ENCODE measurements at places on chromosomes 7 and 10.

DNA sequence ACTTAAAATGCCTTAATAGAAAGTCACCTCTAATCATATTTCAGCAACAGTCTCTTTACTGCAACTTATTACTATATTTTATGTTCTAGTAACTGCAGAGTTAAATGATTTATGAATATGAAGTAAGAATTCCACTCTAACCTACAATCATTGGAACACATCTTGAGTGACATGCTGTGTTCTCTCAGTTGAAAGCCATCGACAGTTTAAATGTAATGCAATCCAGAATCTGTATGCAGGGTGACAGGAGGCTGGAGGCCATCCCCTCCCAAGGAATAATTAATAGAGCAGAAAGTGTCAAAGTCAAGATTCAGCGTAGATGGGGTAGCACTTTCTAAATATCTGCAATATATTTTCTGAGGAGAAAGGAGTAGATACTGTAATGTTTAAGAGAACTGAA lies 590.3 kb upstream of the SORCS1 start:
- no peak for DNase-seq

DNA sequence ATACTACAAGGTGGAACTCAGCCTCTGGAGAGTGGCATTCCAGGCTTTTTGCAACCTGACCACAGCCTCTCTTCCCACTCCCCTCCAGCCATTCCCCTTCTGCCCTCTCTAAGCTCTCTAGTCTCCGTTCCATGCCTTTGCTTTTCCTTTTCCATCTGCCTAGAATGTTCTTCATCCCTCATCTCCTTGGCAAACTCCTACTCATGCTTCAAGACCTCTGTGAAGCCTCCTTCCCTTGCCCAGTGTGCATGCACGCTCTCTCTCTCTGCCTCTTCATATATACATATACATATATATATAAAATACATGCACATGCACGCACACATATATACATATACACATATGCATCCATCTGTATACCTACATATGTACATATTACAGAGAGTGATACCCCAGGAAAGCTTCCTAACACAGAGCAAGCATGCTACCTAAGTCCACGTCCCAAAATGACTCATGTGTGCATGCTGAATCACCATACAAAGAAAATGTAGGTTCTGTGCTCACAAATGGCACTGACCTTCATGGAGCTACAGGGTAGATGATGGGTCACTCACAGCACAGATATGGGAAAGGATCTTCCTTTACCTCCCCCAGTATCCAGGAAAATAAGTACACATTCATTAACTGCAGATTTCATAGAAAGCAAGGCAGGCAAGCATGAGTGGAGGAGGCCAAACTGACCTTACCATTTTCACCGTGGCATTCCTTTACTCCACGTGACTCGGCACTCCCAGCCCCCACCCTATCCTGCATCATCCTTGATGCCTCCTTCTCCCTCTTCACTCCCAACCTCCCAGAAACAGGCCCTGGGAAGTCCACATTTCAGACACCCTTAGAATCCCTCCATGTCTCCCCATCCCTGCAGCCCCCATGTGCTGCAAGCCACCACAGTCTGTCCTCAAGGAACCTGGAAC lies 238.4 kb upstream of the ZMIZ1 start:
- no peak for DNase-seq

GRCh38 chr7:109009636-109010035 lies 440.0 kb downstream of the DNAJB9 start:
- no peak for DNase-seq

DNA sequence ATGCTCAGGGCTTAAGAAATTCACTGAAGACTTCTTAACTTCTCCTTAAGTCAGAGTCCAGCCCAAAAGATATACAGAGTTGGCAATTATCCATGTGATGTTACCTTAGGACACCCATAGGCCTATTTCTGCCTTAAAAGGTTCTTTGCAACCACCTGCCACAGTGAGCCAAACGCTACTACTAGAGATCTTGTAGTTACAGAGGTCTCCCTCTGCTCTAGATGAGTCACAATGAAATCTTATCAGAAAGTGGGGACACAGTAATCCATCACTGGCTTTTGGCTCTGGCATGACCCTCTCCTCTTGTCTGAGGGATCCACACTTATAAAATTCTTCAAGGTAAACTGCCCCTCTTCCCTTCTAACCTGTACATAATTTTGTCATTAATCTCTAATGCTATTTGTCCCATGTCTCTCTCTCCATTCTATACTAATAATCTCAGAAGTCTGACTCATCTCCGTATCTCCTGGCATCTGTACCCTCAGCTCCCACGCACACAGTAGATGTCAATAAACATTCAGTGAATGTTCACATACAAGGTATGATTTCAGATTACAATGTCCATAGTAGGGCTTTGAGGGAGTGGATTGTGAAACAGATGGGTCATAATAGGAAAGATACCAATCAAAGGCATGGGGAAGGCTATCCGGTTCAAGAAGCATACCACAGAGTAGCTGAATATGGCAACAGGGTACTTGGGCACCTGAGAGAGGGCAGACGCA lies 112.1 kb downstream of the SGMS1 start:
- no peak for DNase-seq

- DNase-seq, result no peak
Observed at GRCh38 chr7:32803406-32804141, 88.0 kb downstream of the KBTBD2 start.

DNA sequence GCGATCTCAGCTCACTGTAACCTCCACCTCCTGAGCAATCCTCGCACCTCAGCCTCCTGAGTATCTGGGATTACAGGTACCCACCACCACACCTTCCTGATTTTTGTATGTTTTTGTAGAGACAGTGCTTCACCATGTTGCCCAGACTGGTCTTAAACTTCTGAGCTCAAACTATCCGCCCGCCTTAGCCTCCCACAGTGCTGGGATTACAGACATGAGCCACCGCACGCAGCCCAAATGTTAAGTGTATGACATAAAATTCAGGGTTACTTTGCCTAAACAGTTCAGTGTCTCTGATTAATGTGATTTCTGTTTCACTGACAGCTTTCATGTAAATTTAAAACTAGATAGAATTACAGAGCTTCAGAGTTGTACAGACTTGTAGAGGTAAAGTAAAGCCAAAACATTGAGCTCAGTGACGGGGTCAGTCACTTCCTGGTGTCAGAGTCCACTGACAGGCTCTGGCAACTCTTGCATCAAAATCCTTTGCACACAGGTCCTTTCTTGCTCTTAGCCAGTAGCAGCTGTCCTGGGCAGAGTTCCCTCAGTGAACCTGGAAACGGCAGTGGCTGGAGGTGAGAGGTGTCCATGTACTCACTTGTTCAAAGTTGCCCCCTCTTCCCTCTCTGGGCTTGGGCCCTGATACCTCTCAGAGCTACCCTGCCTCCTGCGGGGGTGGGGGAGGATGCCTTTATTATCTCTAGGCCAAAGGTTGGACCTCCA lies 33.7 kb downstream of the MGMT start:
- no peak for DNase-seq

- peak; percentile 36 for DNase-seq
Observed at GRCh38 chr7:105521027-105521716, 899 bp downstream of the PUS7 start.

GRCh38 chr10:76202777-76203176 lies 771.4 kb downstream of the LRMDA start:
- DNase-seq, result no peak

DNA sequence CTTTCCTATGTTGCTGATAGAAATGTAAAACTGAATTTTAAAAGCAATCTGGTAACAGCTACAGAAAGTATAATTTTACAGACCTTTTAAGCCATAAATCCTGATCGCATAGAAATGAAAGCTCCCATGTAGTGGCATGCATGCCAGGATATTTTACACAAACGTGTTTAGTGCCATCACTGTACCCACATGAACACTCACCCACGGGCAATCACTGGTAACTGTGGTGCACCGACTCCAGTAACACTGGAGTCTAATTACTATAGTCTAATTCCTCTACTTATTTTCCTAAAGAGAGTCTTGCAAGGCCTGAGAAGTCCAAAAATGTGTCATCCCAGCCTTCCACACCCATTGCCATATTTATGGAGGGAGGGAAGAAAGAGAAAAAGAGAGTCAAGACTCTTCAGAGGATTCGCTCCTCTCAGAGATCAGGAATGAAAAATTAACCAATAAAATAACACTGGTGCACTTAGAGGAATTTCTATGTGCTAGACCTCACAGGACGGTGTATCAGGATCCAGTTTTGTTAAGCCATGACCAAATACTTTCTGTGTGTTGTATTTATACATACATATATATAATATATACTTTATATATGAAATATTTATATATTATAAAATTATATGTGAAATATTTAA lies 48.9 kb upstream of the AKR1C1 start:
- no peak for DNase-seq

DNA sequence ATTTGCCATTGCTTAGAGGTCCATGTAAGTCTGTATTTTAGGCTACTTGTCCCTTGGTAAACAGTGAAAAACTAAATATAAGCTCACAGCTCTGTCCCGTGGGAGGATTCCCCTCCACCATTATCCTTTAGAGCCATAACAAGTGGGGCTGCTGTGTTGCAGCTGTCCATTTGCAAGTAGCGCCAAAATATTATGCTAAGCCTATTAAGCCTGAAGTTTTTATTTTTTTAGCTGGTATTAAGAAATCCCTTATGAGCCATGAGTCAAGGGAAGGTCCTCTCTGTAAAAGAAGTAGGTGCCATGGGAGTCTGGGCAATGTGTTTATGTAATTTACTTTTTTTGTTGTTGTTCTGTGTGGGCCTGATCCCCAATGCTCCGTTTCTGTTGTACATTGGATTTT lies 183.9 kb downstream of the THSD7A start:
- DNase-seq, result no peak

GRCh38 chr7:157548691-157549303 lies 212.0 kb downstream of the DNAJB6 start:
- DNase-seq, result no peak

DNA sequence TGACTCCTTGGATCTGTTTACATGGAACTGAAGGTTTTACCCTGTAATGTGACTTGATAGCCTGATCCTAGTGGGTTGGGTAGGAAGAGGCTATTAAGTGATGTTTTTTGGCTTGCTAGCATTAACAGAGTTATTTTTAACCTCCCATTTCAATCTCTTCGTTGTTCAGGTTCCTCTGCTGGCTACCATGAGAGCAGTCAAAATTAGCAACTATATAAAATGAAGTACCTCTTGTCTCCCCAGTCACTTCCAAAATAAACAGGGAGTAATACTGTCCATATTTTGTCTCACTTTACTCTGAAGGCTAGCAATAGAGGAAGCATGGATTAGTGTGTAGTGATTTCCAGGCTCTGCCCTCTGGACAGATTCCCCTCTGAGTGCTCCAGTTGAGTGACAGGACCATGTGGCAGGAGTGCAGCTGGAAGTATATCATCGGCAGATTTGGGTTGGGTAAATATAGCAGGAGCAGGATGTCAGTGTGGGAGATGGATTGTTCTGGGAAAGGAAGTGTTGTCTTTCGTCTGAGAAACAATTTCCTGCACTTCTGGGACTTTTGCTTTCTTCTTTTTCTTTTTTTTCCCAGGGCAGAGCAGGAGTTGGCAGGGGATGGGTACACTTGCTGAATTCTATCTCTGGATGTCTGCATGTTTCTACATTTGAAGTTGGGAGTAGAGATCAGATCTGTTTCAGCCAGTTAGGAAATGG lies 35.2 kb downstream of the GBF1 start:
- no peak for DNase-seq

DNA sequence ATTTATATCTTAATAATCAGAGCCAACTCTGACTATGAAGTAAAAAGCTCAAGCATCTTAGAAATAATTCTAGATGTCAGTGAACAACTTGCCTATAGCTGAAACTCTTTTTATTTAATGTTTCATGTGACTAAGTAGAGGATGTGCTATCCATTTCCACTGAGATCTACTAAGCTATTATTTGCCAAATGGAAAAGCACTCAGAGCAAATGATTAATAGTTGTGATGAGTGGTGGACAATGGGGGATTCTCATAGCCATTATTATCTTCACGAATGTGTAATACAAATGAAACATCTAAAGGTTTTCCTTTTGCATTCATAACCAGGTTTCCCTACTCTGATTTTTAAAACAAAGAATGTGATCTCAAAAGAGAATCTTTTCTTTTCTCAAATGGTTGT lies 126.6 kb upstream of the GNAI1 start:
- DNase-seq, result no peak

GRCh38 chr10:69009360-69009759 lies 20.8 kb downstream of the KIFBP start:
- DNase-seq, result no peak

- peak; percentile 77 for DNase-seq
Observed at GRCh38 chr10:103685880-103686669, 169.3 kb downstream of the SH3PXD2A start.

- DNase-seq, result no peak
Observed at GRCh38 chr7:141671705-141672496, 30.1 kb downstream of the DENND11 start.

GRCh38 chr10:104779701-104780100 lies 138.6 kb downstream of the SORCS3 start:
- no peak for DNase-seq

DNA sequence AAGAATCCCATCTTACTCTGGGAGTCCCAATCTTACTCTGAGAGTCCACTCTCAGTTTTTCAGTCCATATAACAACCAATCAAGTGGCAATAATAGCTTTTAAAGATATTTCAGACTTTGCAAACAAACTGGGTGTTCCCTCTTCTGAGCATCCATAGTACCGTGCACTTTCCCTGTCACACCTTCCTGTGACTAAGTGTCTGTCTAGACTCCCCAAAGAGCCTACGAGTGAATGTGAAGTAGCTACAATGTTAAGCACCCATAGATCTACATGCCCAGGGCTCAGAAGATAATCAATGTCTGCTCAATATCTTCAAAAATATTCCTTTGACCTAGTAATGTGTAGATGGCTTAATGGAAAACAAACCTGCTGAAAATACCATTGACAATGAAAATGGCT lies 95.6 kb upstream of the ASAH2 start:
- no peak for DNase-seq

GRCh38 chr7:1562116-1562515 lies 6.1 kb upstream of the TMEM184A start:
- DNase-seq, result no peak

DNA sequence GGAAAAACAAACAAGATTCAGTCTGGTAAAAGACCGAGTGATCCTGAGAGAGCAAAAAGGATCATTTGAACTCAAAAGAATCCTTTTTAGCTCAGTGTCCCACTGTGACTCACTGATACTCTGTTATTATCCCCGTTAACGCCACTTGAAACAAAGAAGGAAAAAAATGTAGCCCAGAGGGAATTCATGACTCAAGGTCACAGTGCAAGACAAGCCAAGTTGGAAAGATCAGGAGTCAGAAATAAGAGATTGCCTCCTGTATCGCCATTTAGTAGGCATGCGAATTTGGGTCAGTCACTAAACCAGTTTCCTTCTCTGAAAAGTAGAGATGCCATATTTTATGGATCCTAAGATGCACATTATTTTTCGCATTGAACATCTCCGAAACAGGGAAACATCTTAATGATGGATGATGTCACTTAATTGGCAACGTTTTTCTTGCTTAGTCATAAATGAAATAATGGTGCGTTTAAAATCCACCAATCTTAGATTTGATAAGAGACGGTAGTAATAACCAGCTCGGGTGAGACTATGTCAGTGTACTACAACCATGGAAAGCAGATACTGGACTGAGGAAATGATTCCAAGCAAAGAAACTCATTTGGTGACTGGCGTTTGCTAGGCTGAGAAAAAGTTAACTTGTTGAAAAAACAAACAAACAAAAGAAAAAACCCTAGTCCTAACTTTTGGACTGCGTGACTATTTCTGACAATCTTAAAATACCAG lies 502.0 kb upstream of the CELF2 start:
- no peak for DNase-seq

Measured in activated CD4-positive, alpha-beta T cell treated with anti-CD3 and anti-CD28 coated beads, Interleukin-2, amount 10 ng/mL, durations not matched to agents 7 days and 5 days (primary cell).